IPS-NIHi11 (cell line): ENCODE measurements at places on chromosomes 5 and 9.
A peak's percentile ranks its signal among the peaks of the same experiment; 100 is the strongest.

GRCh38 chr5:31682851-31683250 lies 43.9 kb downstream of the PDZD2 start:
- DNase-seq, result no peak

DNA sequence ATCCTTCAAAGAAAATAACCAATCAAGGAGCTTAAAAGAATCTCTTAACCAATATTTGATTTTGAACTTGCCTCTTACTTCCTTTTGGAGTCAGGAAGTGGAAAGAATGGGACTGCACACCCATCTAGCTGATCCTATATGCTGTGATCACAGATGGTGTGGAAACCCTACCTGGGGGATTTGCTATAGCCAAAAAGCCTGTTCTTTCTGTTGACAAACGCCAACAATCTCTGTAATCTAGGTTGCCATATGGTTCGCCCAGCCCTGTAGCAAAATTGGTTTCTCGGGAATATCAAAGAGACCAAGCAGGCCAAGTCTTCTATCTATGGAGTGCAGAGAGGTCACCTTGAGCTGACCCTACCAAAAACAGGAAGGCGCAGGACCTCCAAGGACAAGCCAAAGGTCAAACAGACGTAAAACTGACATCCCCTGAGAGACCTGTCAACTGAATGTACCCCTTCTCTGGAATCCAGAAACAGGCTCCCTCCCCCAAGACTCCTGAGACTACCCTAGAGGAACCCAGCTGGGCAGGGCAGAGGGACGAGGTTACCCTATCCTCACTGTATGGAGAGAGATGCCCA lies 19.4 kb downstream of the NRG2 start:
- no peak for DNase-seq

DNA sequence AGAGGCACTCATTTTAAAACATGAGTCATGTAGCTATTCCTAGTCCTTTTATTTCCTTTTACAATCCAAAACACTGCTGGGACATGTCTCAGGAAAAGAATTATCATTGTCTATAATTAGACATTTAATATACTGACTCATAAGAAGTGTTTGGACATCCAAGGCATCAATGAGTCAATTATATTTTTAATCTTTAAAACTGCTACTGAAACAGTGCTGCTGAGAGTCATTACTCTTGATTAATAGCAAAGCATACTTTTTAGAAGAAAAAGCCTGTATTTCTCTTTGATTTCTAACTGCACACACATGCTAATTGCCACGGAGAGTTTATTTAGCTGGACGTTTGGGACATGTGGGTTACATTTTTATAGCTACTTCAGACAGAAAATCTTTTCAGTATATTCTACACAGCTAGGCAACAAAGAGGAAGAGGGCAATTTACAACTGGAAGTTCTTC lies 1249.0 kb upstream of the CDH18 start:
- no peak for DNase-seq

GRCh38 chr9:107489144-107489673 lies 360 bp downstream of the KLF4 start:
- peak; percentile 40 for DNase-seq

- no peak for DNase-seq
These were observed 41.1 kb upstream of the ICE1 start for GRCh38 chr5:5381310-5381913.
